Hematopoietic multipotent progenitor cell treated with erythropoietin and hydrocortisone succinate and interleukin-3 and kit ligand, for 6 days (in vitro differentiated cells): ENCODE measurements at places on chromosomes 12 and 14.

- DNase-seq, result no peak
These were observed 13.4 kb upstream of the SMOC1 start for GRCh38 chr14:69865701-69866365.

DNA sequence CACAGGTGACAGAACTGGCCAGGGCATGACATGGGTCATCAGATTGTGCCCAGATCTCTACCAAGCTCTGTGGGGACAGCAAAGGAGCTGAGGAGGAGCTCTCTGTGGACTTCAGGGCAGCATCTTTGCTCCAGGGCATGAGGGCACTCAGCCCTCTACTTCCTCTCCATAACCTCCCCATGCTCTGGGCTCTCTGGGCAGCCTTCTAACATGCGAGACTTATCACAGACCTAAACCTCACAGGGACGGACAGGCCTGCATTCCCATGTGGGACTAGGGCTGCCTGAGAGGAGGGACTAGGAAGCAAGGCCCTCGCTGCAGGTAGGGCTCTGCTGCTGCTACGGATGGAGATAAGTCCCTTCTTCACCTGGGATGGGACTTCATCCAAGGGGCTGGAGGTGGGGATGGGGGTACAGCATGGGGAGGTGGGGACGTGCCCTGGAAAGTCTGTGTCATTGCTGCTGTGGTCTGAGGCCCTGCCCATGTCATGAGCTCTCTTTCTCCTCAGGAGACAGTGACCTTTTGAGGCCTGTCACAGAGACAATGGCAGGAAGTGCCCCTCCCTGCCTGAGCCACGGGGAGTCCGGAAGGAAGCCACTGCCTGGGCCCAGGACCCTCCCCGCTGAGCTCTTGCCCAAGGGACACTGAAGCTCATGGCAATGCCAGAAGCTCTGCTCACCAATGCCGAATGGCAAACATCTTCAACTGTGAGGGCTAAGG, 44.1 kb downstream of the PITPNM2 start:
- peak; percentile 68 for DNase-seq

- no peak for DNase-seq
These were observed 278.1 kb downstream of the NUAK1 start for GRCh38 chr12:105860561-105861207.

DNA sequence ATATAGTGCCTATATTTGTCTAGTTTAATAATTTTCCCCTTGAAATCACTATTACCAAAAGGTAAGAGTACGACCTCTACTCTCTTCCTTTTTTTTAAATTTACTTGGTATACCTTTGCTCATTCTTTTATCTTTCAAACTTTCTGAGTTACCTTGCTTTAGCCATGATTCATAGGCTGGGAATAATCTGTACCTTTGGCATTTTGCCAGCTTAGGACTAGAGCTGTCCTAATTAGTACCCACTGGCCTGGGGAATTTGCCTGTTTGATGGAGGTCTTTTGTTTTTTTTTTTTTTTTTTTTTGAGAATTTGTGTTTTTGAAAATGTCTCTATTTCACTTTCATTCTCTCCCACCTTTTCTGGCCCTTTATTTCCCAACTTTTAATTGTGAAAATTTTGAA, 8.7 kb upstream of the SLC4A8 start:
- DNase-seq, result no peak

GRCh38 chr14:92392711-92393110, 69.7 kb downstream of the SLC24A4 start:
- DNase-seq, result no peak

DNA sequence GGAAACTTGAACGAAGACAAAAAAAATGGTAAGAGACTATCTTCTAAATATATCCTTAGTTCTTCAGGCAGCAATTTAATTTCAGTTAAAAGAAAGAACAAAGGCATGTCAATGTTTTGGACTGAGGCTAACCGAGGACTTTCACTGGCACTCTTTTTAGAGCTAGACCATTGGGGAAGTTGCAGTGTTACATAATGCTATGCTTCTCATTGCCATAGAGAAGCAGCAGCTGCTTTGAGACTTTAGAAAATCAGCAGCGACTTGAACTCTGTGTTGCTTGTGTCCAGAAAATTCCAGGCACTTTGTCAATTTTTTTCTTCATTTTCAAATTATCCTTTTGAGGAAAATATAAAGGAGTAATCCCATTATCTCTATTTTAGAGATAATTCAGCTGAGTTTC, 964.2 kb downstream of the NRXN3 start:
- DNase-seq, result peak; percentile 4

GRCh38 chr12:119156401-119157044, 22.2 kb upstream of the HSPB8 start:
- no peak for DNase-seq

GRCh38 chr14:31241450-31242114, 34.0 kb upstream of the HECTD1 start:
- peak; percentile 36 for DNase-seq

GRCh38 chr12:68319988-68320623, 12.1 kb downstream of the MDM1 start:
- DNase-seq, result no peak

DNA sequence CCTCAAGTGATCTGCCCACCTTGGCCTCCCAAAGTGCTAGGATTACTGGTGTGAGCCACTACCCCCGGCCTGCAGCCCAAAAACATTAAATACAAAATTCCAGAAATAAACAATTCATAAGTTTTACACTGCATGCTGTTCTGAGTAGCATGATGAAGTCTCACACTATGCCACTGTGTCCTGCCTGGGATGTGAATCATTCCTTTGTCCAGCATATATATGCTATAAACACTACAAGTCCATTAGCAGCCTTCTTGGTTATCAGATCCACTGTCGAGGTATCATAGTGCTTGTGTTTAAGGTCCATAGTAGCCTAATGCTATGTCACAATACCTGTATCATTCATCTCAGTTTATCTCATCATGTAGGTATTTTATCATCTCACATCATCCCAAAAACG, 15.9 kb downstream of the INTS13 start:
- no peak for DNase-seq

GRCh38 chr14:72675126-72675525, 218.8 kb downstream of the DPF3 start:
- DNase-seq, result no peak

- DNase-seq, result no peak
These were observed 376.0 kb downstream of the C12orf75 start for GRCh38 chr12:105706321-105706972.

- DNase-seq, result peak; percentile 68
These were observed 211.8 kb downstream of the FOXN3 start for GRCh38 chr14:89205137-89205740.

- no peak for DNase-seq
These were observed 33.5 kb upstream of the C14orf180 start for GRCh38 chr14:104545942-104546501.

DNA sequence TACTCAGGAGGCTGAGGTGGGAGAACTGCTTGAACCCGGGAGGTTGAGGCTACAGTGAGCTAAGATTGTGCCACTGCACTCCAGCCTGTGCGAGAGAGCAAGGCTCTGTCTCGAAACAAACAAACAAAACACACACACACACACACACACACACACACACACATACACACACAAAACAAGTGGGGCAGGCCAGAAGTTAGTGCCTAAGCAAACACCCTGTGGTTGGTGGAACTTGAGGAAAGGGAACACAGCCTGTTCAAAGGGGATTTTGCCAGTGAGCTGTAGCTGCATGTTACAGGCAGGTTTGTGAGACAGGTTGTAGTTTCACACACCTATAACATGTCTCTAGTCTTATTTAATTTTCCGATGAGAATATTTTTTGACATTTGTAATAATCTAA, 175.3 kb upstream of the CLEC14A start:
- no peak for DNase-seq

DNA sequence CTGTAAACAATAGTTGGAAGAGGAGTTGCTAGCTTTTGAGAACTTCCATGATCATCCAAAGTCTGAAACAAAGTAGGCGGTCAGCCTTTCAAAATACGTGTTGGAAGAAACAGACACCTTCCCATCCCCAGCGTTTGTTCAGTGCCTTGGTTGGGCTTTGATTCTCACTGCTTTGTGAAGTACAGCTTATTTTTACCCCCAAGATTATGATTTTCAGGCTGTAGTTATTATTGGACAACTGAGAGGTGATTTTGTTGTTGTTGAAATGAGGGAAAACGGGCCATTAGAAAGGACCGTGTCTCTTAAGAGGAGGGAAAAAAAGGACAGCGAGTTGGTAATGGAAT, 921 bp upstream of the CEP83 start:
- DNase-seq, result no peak

DNA sequence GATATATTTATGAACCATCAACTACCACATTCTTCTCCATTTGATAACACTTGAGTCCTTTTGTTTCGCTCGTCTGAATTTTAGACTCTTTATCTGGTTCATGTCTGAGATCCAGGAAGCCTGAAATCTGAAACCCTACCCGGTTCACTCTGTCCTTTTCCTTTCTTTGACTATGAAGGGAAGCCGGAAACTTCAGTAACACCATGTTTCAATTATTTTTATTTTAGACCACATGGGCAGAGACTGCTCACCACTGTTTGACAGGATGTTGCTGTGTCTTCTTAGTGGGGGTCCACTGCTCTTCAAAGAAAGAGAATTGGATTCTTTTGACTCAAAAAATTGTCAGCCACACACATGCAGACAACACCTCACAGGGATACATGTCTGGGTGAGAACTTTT, 331.9 kb upstream of the FLRT2 start:
- no peak for DNase-seq

- peak; percentile 11 for DNase-seq
These were observed 107.4 kb downstream of the PRICKLE1 start for GRCh38 chr12:42482041-42482747.

GRCh38 chr14:72466325-72466724, 427.6 kb downstream of the DPF3 start:
- no peak for DNase-seq

DNA sequence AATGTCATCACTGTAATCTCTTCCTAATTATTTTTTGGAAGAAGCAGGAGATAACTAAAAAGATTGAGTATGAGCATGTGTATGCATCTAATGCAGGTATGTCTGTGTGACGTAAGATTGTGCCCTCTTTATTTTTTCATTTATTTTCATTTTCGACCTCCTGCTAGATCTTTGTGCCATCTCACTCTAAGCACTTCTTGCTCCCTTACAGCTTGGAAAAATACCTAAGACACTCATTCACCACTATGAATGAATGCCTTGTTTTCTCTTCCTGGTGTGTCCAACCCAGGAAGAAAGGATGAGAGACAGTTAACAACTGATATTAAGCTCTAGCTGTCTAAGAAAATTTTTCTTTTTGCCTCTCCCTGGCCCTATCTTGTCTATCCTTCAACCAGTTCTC, 76.8 kb upstream of the CISTR start:
- DNase-seq, result no peak

DNA sequence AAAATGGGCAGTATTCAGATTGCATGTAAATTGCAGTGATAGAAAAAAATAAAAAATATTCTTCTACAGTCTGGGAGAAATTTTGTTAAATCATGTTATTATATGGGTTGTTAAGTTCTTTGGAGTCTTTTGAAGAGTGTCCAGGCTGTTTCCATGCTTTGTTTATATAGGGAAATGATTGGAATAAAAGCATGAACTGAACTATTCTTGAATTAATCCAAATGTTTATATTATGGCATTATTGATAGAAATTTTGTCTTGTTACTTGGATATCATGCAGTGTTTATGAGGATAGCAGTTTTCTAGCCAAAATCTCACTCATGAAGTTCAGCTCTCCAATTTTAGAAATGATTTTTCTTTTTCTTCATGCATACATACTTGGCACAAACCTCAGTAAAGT, 108.2 kb upstream of the NAV3 start:
- DNase-seq, result no peak

DNA sequence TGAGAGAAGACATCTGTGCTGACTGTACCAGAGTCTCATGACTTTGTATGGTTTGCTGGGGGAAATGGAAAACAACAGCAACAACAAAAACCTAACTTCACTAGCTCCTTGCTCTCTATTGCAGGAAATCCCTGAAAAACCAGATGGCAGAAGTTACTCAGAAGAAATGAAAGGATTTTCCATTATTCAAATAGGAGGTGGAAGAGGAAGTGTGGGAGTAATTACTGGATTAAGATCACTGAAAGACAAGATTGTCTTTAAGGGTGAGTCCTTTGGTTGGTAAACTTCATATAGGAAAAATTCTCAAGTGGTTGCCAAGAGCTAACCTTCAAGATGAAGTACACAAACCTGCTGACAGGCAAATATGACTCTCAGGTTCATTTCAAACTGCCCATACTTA, 391.9 kb upstream of the ATP2B1 start:
- DNase-seq, result no peak

DNA sequence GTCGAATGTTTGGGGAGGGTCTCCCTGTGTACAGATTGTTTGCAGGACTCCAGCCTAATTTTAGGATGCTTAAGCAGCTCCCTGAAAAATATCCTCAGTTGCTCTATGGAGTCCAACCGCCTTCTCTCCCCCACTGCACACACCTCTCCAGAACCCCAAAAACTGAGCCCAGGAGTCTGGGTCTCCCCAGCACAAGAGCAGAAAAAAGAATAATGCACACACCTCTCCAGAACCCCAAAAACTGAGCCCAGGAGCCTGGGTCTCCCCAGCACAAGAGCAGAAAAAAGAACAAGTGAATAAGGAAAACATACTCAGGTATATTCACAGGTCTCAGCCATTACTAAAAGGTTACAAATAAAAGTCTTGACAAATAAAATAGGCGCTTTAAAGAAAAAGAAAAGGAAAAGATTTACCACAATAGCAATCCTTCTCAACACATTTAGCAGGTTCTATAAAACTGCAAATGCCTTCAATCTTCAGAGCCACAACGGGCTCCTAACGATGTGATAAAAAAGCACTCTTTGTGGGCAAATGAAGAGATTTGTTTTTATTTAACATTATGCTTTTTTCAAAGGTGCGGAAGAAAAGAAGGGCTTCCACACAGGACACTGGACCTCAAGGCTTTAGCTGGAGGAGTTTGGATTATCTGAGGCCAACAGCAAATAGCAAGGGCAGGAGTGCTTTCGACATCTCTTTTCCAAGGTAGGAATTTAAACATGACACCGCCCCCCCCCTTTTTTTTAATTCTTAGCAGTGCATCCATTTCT, 8.2 kb downstream of the BCL11B start:
- DNase-seq, result no peak

GRCh38 chr14:49578141-49578540, 8.0 kb downstream of the RPS29 start:
- no peak for DNase-seq

DNA sequence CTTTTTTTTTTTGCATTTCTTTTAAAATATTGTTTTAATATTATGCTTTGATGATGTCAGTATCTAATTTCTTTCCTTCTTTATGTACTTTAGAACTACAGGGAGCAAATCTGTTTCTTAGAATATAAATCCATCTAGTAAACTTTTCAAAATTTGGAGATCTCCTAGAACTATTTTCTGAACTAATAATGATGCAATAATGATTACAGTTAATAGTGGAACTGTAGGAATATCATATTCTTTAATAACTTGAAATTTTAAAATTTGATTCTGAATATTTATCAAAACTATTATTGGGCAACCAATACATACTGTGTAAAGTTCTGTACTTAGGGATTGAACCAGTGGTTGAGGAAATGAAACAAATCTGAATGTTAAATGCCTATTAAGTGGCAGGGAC, 23.1 kb upstream of the PMCH start:
- no peak for DNase-seq
